ENCODE measurements at places on chromosomes 2 and 18. TPM values are rescaled to one million over a fixed set of nuclear protein-coding genes. Genes with fewer than 3 reads are reported as not detected.

Gene ANKRD30B
- not detected for total RNA-seq

Gene CTNNA2
- total RNA-seq = not detected

Gene MYCN
- not detected for total RNA-seq

Gene ATP6V1C2
- not detected for total RNA-seq

Gene FBXO41
- total RNA-seq = 1.0 TPM

Gene ZNF407
- total RNA-seq = 6.3 TPM

Gene LIMS4
- total RNA-seq = 1.0 TPM

Gene SCYGR4
- not detected for total RNA-seq

Gene THSD7B
- not detected for total RNA-seq

Gene LRP1B
- not detected for total RNA-seq

Gene CELF4
- total RNA-seq = not detected

Gene REG1B
- total RNA-seq = not detected

Gene APLF
- 5.1 TPM for total RNA-seq

Gene HMSD
- total RNA-seq = not detected

Gene PTPN2
- 18.4 TPM for total RNA-seq

Gene GAD1
- total RNA-seq = 0.13 TPM

Gene CROCC2
- under 0.01 TPM for total RNA-seq

Gene MATN3
- 0.25 TPM for total RNA-seq

Gene SERPINB3
- not detected for total RNA-seq

Gene RBM43
- total RNA-seq = 6.8 TPM

Gene EGR4
- total RNA-seq = not detected

Gene PRSS56
- not detected for total RNA-seq

Gene IL1RN
- total RNA-seq = not detected

Gene PAIP2B
- total RNA-seq = under 0.01 TPM

Gene C2orf66
- not detected for total RNA-seq

Gene GPR17
- not detected for total RNA-seq

Gene IL36B
- not detected for total RNA-seq

Gene PCARE
- not detected for total RNA-seq

Gene CTAGE1
- 0.11 TPM for total RNA-seq

Gene RBFA
- total RNA-seq = 28.2 TPM

Gene FOXD4L1
- not detected for total RNA-seq

Gene GRHL1
- total RNA-seq = 0.38 TPM

Gene COBLL1
- 1.8 TPM for total RNA-seq

All from GM23248 (cell line).